Inflammatory macrophage treated with lipopolysaccharide for 4 hours (primary cell): ENCODE measurements at places on chromosomes 3 and 15.

DNA sequence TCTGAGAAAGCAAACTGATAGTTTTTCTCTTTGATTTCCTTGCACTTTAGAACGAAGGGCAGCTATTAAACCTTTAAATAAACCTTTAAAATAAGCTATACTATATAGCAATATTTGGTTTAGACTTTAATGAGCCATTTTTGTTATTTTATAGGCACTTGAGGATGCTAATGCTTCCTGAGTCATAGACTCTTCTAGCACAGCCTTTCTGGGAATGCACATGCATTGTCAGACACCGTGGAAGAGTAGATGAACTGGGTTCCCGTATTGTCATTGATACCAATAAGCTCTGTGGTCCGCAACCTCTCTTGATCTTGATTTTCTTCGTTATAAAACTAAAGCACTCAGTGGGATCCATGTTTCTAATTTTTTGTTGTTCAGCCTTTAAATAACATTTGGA, 27.6 kb downstream of the CERS3 start:
- DNase-seq: no peak

GRCh38 chr15:68783226-68784058, 37.3 kb downstream of the ANP32A start:
- DNase-seq: no peak

GRCh38 chr15:97866959-97867358, 93.5 kb upstream of the ARRDC4 start:
- DNase-seq: no peak

- peak; percentile 86 for DNase-seq
Measured at GRCh38 chr3:50299929-50300680, 900 bp upstream of the HYAL3 start.

DNA sequence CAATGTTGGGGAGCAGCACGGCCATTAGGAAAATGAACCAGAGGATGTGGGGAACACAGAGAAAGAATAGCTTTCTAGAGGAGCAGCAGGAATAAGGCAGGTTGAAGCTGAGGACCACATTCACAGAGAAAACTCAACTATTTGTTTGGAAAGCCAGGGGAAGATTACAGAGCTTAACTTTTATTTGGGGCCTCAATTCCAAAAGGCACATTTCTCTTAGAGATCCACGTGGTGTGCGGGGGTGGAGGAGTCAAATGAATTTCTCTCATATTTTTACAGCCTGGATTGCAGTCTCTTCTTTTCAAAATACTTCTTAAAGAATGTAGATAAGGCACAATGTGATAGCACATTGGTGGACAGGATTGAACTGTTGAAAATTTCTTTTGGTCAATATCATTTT, 253.7 kb downstream of the ROBO1 start:
- DNase-seq: no peak

- DNase-seq: peak; percentile 21
Measured at GRCh38 chr3:185460719-185461350, 38.0 kb downstream of the TMEM41A start.

DNA sequence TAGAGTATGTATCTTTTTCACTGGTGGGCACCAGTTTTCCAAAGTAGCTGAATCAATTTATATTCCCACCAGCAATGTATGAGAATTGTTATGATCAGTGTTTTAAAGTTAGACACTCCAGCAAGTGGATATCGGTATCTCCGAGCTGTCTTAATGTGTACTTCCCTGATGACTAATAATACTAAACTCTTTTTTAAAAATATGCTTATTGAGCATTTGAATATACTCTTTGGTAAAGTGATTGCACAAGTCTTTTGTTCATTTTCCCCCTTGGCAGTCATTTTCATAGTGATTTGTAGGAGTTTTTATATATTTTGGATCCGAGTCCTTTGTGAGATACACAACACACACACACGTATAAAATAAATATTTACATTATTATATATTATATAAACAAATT, 12.5 kb upstream of the FEM1B start:
- no peak for DNase-seq

DNA sequence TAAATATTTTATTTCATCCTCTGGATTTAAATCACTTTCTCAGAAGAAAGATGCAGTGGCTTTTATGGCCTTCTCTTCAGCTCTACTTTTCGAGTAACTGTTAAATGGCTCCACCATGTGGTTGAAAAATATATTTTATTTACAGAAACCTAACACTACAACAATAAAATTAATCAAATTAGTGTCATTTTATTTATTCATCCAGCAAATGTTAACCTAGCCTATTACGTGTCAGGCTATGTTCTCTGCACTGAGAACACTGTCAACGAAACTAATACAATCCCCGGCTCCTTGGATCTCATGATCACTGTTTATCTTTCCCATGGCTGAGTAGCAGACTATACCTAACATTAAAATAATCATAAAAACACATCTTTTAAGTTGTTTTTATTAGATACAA, 148.0 kb upstream of the OSTN start:
- peak; percentile 34 for DNase-seq

DNA sequence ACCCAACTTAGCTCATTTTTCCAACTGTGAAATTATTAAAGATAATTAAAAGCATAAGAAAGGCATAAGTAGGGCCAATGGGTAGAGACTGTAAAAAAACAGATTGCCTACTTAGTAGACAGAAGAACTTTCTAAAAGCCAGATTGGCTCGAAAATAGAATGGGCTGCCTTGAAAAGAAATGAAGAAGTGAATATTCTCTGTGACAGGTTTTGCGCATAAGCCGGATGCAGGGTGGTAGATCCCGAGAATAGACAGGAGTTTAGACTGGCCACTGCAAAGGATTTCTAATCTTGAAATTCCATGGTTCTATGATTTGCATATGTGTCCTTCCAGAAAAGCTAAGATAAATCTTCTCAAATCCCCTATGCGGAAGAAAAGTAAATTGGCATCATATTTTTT, 173.3 kb upstream of the ICE2 start:
- DNase-seq: no peak

GRCh38 chr3:7953449-7954014, 548.1 kb upstream of the LMCD1 start:
- no peak for DNase-seq

GRCh38 chr3:196778755-196779154, 39.1 kb downstream of the PAK2 start:
- no peak for DNase-seq

- DNase-seq: peak; percentile 2
Measured at GRCh38 chr3:171001957-171002694, 24.4 kb downstream of the SLC2A2 start.

DNA sequence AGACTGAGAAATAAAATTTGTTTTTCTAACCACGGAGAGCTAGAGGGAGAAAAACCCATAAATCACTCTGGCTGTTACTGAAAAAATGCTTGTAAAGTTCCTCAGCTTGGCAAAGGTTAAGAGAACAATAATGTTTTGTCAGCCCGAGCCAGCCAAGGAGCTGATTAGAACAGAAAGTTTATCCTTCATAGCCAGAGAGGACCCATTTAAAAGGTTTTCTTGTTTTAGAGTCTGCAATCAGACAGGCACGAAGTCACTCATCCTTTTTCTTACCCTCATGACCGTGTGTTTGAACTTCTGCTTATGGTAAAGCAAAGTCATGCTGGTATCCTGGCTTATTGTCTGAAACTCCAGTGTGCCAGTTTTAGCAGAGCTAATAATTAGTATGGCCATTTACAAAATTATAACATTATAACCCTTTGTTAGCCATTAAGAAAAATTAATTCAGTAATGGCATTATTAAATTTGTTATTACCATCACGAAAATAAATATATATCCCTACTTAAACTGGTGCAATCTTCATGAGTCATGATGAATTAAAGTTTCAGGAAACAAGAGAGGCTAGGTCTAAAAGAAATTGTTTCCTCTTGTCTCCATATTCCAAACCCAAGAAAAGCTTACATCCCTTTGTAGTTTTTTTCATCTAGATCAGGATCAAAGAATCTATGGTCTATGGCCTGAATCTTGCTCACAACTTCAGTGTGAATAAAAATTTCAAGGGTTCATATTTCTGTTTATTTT, 13.5 kb upstream of the STXBP5L start:
- DNase-seq: no peak

- no peak for DNase-seq
Measured at GRCh38 chr15:52241489-52241888, 50.3 kb upstream of the GNB5 start.

DNA sequence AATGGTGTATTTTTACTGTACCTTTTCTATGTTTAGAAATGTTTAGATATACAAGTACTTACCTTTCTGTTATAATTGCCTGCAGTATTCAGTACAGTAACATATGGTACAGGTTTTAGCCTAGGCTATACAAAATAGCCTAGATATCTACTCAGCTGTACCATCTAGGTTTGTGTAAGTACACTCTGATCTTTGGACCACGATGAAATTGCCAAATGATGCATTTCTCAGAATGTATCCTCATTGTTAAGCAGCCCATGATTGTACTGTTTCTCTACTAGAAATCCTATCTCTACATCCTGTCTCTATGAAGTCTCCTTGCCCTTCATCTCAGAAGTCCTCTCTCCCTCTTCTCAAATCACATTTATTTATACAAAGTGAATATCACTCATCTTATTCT, 32.8 kb upstream of the ZCWPW2 start:
- no peak for DNase-seq

GRCh38 chr3:62732183-62732904, 142.9 kb downstream of the CADPS start:
- DNase-seq: no peak

- DNase-seq: no peak
Measured at GRCh38 chr3:140441006-140441405, 236.9 kb upstream of the TRIM42 start.

- DNase-seq: no peak
Measured at GRCh38 chr3:190492129-190492528, 21.8 kb upstream of the IL1RAP start.

DNA sequence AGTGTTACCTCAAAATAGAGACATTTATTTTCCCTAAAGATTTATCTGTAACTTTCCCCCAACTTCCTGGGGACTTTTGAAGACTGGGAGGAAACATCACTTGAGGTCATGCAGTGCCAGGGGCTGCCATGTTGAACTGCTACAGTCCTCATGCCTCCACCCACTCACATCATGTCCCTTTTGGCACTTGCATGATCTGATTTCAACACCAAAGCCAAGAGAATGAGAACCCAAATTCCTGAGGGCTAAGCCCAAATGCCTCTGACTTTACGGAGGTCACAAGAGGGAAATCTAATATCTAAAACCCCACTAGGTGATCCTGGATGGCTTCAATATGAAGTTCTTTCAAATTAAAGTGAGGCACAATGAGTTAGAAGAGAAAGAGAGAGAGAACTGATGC, 213.1 kb downstream of the NTRK3 start:
- DNase-seq: no peak

- peak; percentile 65 for DNase-seq
Measured at GRCh38 chr15:76988867-76989780, 5.8 kb upstream of the PSTPIP1 start.

GRCh38 chr3:105996781-105997180, 128.0 kb upstream of the CBLB start:
- DNase-seq: no peak

DNA sequence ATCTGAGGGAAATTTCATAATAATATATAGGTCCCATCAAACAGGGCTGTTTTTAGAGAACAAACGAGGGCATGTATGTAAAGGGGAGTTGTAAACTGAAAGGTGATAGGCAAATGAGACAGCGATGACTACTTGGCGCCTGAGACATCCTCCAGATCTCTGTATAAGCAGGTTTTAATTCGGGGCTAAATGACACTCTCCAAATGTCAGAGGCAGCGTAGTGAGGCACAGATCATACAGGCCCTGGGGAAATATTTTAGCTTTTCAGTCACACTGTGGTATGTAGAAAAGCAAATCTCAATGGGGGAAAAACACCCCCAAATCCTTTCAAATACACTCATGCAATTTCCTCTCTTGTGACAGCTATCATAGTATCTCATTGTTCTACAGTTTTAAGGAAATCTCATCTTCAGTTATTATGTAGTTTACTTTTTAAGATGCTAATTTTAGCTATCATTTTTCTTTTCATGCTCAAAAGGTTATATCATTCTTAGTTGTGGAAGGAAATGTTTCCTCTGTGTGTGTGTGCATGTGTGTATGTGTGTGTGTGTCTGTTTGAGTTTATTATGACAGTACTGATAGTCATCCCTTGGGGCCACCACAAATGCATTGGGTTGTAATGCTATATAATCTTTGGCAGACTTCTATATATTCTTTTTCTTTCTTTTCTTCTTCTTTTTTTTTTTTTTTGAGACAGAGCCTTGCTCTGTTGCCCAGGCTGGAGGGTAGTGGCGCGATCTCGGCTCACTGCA, 1.1 kb downstream of the TPRG1 start:
- no peak for DNase-seq

DNA sequence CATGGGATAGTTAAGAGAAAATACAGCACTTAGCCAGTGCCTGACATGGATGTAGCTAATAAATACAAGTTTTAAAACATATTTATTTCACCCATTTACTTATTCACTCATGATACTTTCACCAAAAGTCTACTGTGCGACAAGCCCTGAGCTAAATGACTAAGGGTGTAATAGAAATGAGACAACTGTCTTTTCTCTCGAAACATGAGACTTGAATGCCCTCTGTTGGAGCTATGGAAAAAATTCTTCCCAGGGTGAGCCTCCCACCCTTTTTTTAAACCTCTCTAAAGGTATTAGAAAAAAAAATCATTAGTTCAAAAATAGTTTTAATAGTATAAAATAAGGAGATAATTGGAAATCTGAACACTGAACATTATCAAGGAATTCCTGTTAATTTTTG, 24.3 kb upstream of the RPL14 start:
- DNase-seq: no peak

GRCh38 chr3:123301331-123302184, 99.8 kb downstream of the SEC22A start:
- no peak for DNase-seq

GRCh38 chr15:68768321-68768720, 52.4 kb downstream of the ANP32A start:
- DNase-seq: peak; percentile 75

GRCh38 chr15:72271895-72272212, 500 bp downstream of the PARP6 start:
- DNase-seq: peak; percentile 10

DNA sequence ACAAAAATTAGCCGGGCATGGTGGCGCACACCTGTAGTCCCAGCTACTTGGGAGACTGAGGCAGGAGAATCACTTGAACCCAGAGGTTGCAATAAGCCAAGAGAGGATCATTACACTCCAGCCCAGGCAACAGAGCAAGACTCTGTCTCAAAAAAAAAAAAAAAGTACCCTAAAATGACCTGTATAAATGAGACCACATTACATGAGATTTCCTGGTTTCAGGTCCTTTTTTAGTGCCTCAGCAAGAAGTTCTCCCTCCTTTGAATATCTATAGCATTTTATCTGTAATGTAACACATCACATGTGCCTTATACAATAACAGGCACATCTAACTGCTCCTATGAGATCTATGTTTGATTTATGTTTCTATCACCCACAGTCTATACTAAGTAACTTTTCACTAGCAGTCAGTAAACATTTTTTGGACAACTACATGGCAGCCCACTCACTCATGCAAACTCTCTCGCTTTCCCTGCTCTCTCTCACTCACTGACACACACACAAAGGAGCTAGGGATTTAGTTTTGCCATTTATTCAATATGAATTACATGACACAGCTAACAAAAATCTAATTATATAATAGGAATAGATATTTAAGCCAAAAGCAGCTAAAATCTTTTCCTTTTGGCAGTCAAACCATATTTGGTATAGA, 34.1 kb downstream of the ADAM10 start:
- DNase-seq: peak; percentile 30
